ENCODE measurements at places on chromosomes 6 and 20.
A peak's percentile ranks its signal among the peaks of the same experiment; 100 is the strongest.

GRCh38 chr6:131652472-131652871 lies 15.4 kb downstream of the ENPP3 start:
- DNase-seq, result no peak

- no peak for DNase-seq
Measured at GRCh38 chr6:128168244-128168643, 267.4 kb upstream of the THEMIS start.

DNA sequence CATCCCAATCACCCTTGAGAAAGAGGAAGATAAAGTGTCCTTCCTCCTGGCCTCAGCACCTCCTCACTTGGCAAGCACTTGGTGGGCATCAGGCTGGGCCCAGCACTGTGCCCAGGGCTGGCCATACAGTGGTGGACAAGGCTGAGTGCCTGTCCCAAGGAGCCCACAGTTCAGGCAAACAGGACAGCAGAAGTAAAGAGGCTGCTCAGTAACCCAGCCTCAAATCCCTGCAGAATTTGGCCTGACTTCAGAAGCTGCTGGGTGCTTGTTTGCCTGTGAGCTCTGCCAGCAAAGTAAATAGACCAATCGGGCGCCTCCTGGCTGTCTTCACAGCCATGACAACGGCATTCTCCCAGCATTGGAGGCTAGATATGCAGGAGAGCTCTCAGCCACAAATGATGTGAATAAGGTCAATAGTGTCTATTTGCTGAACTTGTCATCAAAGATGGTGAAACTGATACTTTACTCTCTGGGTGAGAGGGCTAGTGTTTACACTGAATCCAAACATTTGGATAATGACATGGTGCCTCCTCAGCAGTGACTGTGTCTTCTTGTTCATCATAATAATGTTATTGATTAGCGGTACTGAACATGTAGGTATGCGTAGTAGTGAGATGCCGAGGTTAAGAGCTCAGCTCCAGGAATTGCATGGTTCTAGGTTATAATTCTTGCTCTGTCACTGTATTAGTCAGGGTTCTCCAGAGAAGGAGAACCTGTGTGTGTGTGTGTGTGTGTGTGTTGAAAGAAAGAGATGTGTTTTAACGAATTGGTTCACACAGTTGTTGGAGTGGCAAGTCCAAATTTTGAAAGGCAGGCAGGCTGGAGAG lies 36.9 kb upstream of the FANCE start:
- DNase-seq, result peak; percentile 67

GRCh38 chr6:102660303-102660702 lies 1266.8 kb downstream of the GRIK2 start:
- no peak for DNase-seq

GRCh38 chr6:50975216-50975615 lies 156.5 kb downstream of the TFAP2B start:
- no peak for DNase-seq

DNA sequence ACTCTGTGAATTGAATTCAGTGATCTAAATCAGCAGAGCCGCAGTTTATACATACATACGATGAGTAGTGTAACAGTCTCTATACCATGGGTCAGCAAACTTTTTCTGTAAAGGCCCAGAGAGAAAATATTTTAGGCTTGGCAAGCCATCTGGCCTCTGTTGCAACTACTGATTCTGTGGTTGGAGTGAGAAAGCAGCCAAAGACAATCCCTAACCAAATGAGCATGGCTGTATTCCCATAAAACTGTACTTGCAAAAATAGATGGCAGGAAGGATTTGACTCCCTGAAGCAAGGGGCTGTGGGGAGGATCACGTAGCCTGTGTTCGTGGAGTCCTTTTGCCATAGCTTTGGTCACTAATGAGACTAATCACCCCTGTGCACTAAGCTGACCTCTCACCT lies 17.9 kb upstream of the MOCS1 start:
- DNase-seq, result no peak

DNA sequence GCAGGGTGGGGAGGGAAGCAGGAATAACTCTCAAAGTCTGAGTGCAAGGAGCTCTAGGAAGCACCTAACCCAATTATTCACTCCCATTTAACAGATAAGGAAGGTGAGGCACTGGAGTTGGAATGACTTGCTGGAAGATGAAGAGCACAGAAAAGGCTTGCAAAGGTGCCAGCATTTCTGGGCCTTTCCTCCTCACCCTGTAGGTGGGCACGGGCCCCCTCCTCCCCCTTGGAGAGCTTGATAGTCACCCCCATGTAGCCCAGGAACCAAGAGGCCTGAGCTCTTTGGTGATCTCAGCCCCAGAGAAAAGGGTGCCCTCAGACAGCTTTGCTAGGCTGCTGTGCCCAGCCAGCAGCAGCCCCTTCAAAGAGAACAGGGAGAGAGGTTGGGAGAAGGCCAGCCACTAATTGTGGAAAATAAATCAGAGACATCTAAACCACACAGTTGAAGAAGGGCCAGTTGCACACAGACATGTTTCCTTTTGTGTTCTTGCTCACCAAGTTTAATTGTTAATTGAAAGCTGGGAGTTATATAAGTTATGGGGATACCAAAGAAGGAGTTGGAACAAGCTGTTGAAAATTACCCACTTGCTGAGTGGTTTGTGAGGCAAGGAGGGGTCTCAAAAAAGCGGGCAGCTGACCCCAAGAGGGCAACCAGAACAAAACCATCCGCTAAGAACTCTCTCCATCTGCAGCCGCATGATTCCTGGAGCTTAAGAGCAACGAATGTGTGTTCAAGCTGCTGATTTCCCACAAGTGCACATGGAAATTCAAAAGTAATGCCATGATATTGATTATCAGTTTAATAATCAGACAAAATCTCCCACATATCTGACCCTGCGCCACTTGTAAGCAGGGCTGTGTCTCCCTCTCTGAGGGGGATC lies 77.0 kb downstream of the MRPL14 start:
- DNase-seq, result no peak
